Stimulated activated CD4-positive, alpha-beta T cell treated with anti-CD3 and anti-CD28 coated beads, Interleukin-1b, Interleukin-23, amount 100 ng/mL, for 48 hours (primary cell): ENCODE measurements at places on chromosomes 11 and 22.

DNA sequence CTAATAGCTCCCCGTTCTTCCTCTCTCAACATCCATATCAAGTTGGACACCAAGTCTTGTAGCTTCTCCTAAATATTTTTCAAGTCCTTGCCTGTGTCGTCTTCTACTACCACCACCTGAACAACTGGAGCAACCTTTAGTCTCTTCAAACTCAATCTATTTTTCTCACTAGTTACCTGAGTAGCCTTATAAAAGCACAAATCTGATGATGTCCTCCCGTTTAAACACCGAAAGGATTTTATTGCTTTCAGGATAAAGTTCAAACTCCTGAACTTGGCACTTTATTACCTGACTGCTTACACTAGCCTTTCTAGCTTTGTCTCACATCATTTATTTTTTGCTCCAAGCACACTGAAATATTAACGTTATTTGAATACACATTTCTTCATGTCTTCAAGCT lies 1.3 kb upstream of the PAK1 start:
- no peak for DNase-seq

DNA sequence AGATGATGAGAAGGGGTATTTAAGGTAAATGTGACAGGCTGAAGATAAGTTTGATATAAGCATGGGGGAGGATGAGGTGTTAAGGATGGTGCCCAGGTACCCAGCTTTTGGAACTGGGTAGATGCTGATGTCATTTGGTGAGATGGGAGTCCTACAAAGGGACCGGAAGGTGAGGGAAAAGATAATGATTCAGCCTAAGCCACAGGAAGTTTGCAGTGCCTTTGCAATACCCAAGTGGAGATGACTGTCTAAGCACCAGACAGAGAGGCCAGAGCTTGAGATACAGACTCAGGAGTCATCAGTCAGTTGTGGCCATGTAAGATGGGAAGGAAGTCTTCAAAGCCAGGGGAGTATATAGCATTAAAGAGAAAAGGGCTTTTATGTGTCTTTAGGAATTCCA lies 30.0 kb upstream of the SMCO4 start:
- no peak for DNase-seq

DNA sequence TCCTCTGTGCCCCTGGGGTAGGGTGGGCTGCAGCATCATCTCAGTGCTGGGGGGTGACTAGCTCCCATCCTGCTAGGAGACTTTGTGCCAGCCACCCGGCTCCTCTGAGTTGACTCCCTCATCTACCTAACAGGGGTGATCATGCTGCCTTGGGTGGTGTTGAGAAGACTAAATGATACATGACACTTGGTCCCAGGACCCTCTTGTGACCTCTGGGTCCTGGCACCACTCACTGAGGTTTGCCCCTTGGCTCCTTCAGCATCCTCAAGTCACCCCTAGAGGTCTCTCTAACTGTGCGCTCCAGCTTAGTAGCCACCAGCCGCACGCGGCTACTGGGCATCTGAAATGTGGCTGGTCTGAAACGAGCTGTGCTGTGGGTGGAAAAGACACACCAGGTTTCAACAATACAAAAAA lies 72.1 kb downstream of the LRRC32 start:
- peak; percentile 16 for DNase-seq

GRCh38 chr11:102552020-102552419 lies 21.5 kb upstream of the MMP7 start:
- DNase-seq: no peak

GRCh38 chr11:95443386-95443785 lies 212.4 kb upstream of the SESN3 start:
- DNase-seq: peak; percentile 13
